A172 (cell line): ENCODE measurements at places on chromosomes 3 and 15. TPM values are rescaled to one million over a fixed set of nuclear protein-coding genes. Genes with fewer than 3 reads are reported as not detected.

DNA sequence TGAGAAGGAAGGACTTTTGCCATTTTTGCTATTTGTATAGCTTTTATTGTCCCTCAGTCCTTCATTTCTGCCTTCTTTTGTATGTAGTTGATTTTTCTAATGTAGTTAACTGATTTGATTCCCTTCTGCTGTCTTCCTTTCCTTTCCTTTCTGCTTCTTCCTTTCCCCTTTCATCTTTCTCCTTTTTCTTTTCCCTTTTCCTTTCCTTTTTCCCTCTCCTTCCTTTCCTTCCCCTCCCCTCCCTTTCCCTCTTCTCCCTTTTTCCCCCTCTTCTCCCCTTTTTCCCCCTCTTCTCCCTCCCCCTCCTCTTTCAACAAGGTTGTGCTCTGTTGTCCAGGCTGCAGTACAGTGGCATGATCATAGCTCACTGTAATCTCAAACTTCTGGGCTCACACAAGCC is 59.0 kb downstream of the CHCHD6 start:
- no peak for DNase-seq

- no peak for DNase-seq
Measured at GRCh38 chr3:52065264-52065756, 8.9 kb upstream of the DUSP7 start.

Gene UMPS
- 55.5 and 84.5 TPM in 2 replicates for total RNA-seq

DNA sequence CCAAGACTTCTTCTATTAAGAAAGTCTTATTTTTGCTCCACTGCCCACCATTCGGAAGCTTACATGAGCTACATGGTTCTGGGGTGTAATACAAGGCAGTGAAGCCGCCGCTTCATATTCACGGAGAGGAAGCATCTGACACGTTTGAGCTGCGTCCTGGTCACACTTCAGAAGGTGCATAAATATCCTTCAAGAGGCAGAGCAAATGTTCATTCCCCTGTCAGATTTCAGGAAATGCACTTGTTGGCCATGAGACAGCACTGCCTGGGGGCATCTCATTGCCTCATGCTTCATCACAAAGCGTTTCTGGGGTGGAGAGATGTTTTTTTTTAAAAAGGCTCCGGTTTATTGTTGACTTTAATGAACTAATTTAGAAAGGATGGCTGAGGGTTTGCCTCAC is 119.9 kb downstream of the CADPS start:
- no peak for DNase-seq

Gene TM4SF1
- 154 and 177 TPM in 2 replicates for total RNA-seq

- DNase-seq: peak; percentile 28
Measured at GRCh38 chr15:56524915-56525314, 60.0 kb upstream of the MNS1 start.

DNA sequence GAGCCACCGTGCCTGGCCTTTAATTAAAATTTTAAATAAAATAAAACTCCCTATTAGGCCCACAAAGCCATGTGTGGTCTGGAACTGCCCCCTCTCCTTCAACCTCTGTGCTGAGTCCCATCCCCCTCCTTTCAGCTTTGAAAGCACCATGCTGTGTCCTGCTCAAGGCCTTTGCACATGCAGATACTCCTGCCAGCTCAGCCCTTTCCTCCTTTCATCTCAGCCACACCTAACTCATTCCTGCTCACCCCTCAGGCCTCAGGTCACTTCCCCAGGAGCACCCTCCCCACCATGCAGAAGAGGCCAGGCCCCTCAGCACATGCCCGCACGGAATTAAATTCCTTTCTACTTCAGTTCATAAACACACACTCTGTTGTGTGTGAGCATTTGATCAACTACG is 28.1 kb downstream of the ATRIP start:
- no peak for DNase-seq

GRCh38 chr3:189677667-189678066 is 46.5 kb downstream of the TP63 start:
- no peak for DNase-seq
